ENCODE measurements at places on chromosomes 3 and 15. TPM values are rescaled to one million over a fixed set of nuclear protein-coding genes. Genes with fewer than 3 reads are reported as not detected.

GRCh38 chr3:39962581-39962980 is 153.2 kb downstream of the MYRIP start:
- H3K27me3 ChIP-seq, result no peaks in the 10 kb centered on the region
- H3K27ac ChIP-seq, result no peak overlapping the region
- no peak overlapping the region for H3K4me3 ChIP-seq
- no peaks in the 10 kb centered on the region for H3K4me1 ChIP-seq
- no peaks in the 10 kb centered on the region for H3K36me3 ChIP-seq

- H3K36me3 ChIP-seq, result no peaks in the 10 kb centered on the region
- no peak overlapping the region for H3K4me3 ChIP-seq
- no peak for DNase-seq
- H3K4me1 ChIP-seq, result no peaks in the 10 kb centered on the region
- H3K27me3 ChIP-seq, result no peaks in the 10 kb centered on the region
These were observed 50.8 kb upstream of the SYN2 start for GRCh38 chr3:11953350-11953749.

- no peaks in the 10 kb centered on the region for H3K27me3 ChIP-seq
- peaks cover 67% of the 10 kb centered on the region for H3K4me1 ChIP-seq
- H3K27ac ChIP-seq, result peak overlapping the region; percentile 29
- no peaks in the 10 kb centered on the region for H3K36me3 ChIP-seq
These were observed 18.8 kb downstream of the HEMK1 start for GRCh38 chr3:50587806-50588758.

ROBO2 gene
- total RNA-seq, result not detected

TJP1 gene
- total RNA-seq, result not detected

GOLGB1 gene
- total RNA-seq, result 20.6 TPM
